KG1 (cell line): ENCODE measurements at places on chromosomes 12 and 14.

DNA sequence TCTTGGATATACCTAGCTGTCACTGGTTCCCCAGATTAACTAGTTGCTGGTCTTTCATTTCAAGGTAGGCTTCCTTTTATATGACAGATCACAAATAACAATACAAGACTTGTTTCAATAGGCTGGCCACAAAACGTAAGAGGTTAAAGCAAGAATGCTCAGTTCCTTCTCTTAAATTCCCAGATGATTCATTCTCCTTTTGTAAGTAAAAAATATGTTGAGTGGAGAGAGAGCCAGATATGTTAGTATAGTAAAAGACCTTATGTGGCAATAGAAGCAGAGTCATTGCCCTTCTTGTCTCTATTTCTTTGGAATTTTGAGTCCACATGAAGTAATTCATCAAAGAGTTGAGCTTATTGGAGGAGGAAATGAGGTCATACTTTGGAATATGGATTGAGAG lies 939.0 kb upstream of the ATXN7L3B start:
- no peak for DNase-seq

GRCh38 chr14:58946431-58946830 lies 242.0 kb upstream of the DAAM1 start:
- DNase-seq = no peak

DNA sequence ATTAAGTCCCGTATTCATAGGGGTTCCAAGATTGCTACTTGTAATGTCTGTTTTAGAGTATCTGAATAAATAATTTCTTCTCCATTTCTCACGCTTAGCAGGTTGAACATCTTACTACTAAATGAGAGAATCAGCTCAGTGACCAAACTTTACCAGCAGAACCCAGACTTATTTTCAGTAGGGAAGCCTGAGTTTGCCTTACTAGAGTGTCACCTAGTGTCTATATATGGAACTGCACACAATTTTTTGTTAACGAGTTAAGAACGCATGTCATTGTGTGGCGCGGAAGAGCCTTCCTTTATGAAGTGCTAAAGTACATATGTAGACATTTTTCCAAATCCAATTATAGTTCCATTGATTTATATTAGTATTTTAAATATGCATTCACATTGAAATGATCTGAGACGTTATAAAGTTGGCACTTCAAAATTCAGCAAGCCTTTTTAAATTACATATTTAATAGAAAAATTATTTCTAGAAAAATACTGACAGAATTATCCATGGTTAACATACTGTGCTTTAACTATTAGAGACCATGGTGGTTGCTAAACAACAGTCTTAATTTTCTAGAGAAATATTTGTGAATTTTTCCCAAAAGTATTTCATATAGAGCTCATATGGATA lies 88.3 kb downstream of the RPS29 start:
- peak; percentile 88 for DNase-seq

DNA sequence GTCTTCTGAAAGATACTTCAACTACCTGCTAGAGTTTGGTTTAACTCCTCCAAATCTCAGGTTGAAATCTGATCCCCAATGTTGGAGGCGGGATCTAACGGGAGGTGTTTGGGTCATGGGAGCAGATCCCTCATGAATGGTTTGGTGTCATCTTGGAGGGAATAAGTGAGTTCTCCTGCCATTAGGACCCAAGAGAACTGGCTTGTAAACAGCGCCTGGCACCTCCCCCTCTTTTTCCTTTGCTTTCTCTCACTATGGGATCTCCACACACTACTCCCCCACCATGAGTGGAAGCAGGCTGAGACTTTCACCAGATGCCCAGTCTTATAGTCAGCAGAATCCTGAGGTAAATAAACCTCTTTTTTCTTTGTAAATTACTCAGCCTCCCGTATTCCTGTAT lies 2.5 kb downstream of the CNIH1 start:
- DNase-seq = no peak

- no peak for DNase-seq
These were observed 199.3 kb upstream of the PPFIA2 start for GRCh38 chr12:81958406-81958805.

GRCh38 chr14:73283608-73284379 lies 46.5 kb downstream of the PAPLN start:
- DNase-seq = no peak
